Articular chondrocyte of knee joint (primary cell): ENCODE measurements at places on chromosomes 6 and 20. TPM values are rescaled to one million over a fixed set of nuclear protein-coding genes. Genes with fewer than 3 reads are reported as not detected.

PRKN gene
- total RNA-seq, result 4.3 and 6.5 TPM in 2 replicates

FOXC1 gene
- total RNA-seq, result 78.9 and 88.4 TPM in 2 replicates

GSTA3 gene
- not detected in 2 replicates for total RNA-seq

XKR7 gene
- not detected in 2 replicates for total RNA-seq

SMPDL3A gene
- total RNA-seq, result 15.1 and 21.3 TPM in 2 replicates

PAX1 gene
- total RNA-seq, result not detected in 2 replicates

MUC22 gene
- total RNA-seq, result not detected in 2 replicates
